ENCODE measurements at places on chromosomes 7 and 10. TPM values are rescaled to one million over a fixed set of nuclear protein-coding genes. Genes with fewer than 3 reads are reported as not detected.

MAT1A gene
- not detected for total RNA-seq

CREB3L2 gene
- 28.6 TPM for total RNA-seq

KCNH2 gene
- total RNA-seq = 0.75 TPM

FBXW4 gene
- total RNA-seq = 46.1 TPM

PLXNA4 gene
- total RNA-seq = 42.2 TPM
